Thoracic aorta (tissue), 2 donors: ENCODE measurements at places on chromosomes 5 and 9. TPM values are rescaled to one million over a fixed set of nuclear protein-coding genes. Genes with fewer than 3 reads are reported as not detected.

Gene SPINK7
- total RNA-seq, result not detected

DNA sequence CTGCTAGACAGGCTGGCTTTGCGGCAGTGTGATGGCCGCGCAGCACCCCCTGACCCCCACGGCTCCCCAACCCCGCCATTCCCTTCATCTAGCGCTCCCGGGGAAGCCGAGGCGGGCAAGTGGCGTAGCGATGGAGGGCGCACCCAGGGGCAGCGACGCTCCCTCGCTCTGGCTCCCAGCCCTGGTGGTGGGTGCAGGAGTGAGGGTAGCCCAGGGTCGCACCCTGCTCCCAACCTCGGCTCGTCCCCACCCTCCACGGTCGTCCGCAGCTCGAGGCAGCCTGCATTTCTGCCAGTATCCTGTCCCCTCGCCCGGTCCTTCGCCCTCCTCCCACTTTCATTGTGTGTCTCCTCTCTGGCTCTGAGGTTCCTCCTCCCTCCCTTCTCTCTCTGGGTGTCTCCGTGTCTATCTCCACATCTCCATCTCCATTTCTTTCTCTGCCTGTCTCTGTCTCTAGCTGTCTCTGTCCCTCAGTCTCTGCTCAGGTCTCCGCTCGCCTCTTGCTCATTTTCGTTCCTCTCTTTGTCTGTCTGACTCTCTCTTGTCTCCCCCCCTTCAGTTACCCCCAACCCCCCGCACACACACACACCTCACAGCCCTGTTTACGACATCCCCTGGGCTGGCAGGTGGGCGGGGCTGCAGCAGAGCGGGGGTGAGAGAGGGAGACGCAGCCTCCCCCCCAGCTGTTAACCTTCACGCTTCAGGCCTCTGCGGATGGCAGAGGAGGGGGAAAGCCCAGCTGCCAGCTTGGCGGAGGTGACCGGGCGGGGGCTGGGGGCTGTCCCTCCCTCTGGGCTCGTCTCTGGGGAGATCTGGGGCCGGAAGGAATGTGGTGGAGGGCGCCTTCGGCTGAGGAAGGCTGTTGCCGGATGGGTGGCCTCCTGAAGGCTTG lies 48.7 kb upstream of the PSD2 start:
- DNase-seq, result no peak

GRCh38 chr5:142900927-142901326 lies 130.8 kb downstream of the ARHGAP26 start:
- no peak for DNase-seq

Gene RXFP3
- total RNA-seq, result not detected

GRCh38 chr5:66728049-66728448 lies 131.9 kb downstream of the MAST4 start:
- DNase-seq, result no peak

GRCh38 chr9:84898188-84898587 lies 228.7 kb downstream of the NTRK2 start:
- no peak for DNase-seq

GRCh38 chr5:41695920-41696582 lies 174.2 kb downstream of the OXCT1 start:
- no peak for DNase-seq

Gene PCSK1
- 3.2 TPM for total RNA-seq

Gene PCDHGA7
- 11.9 TPM for total RNA-seq

DNA sequence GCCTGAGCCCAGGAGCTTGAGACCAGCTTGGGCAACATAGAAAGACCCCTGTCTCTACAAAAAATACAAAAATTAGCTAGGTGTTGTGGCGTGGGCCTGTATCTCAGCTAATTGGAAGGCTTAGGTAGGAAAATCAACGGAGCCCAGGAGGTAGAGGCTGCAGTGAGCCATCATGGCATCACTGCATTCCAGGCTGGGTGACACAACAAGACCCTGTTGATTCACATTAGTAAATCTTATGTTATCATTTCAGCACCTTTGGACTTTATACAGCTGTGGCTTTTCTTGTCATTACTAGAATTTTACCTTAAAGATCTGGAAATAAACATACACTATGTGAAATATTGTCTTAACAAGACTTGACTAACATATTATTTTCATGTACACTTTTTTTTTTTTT lies 185.0 kb downstream of the ZNF608 start:
- no peak for DNase-seq

- no peak for DNase-seq
Measured at GRCh38 chr5:31396611-31397295, 135.1 kb downstream of the DROSHA start.

Gene NUDT2
- 20.8 TPM for total RNA-seq

Gene PCDHGA2
- total RNA-seq, result 13.8 TPM

DNA sequence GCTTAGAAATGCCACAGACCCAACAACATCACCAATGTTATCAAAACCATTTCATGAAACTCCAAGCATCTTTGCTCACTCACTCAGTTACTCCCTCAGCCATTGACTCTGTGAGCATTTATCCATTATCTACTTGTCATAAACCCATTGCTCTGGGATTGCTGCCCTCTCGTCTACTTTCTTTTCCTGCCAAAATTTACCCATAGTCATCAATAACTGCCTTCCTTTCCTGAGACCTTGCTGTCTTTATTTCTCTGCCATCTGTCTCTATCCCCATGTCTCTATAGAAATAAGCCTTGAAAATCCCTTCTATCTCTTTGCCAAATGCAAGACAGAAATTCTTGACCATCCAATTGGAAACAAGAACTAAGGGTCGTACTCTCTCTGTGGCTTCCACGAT lies 26.4 kb upstream of the PUM3 start:
- no peak for DNase-seq

Gene NOL6
- total RNA-seq, result 34.9 TPM

DNA sequence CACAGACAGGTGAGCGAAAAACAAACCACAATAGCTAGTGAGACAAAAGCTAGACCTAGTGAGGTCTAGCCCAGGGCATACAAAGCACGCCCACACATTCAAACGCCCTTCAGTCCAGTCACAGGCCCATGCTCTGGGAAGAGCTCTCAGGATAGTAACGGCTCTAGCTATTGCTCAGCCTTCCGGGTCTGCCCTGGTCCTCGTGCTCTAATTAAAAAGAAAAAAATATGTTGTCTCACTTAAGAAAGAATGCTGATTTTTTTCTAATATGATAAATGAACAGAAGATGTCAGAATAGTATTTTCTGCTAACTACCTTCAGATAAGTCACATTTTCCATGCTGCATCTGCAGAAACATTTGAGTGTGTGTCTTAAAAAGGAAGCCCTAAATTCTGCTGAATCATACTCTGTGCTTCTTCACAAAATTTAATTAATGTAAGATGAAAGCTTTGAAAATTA lies 94.5 kb downstream of the PLPP1 start:
- DNase-seq, result no peak

DNA sequence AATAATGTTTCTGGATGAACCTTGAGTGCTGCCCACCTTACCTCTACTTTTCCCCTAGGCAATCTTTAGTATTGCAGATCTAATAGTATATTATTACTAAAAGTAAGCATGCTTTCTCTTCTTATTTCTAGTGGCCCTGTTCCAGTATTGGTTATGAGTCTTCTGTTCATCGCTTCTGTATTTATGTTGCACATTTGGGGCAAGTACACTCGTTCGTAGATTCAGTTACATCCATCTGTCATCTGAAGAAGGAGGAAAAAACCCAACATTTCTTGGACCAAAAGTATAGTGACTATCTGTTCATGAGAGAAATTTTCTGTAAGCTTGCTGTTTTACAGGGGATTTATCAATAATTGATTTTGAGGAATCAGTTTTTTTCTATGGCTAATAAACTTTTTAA lies 8.1 kb downstream of the SEC61B start:
- DNase-seq, result no peak

- DNase-seq, result no peak
Measured at GRCh38 chr5:124665035-124665434, 81.4 kb downstream of the ZNF608 start.

DNA sequence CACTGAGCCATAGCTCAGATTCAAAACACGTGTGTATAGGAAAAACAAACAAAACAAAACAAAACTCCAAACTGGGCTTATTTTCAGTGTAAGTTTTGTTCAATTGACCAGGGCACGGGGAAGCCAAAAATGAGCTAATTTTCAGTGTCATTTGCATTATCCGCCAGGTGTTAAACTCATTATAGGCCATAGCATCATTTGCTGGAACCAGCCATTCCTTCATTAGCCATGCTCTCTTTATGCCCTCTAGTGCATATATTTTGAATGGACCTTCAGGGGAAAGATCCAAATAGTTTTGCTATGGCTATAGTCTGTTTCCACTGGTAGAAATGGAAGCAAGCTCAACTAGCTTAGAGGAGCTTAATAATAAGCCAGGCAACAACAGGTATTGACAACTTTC lies 1205.2 kb upstream of the DMAC1 start:
- DNase-seq, result no peak

DNA sequence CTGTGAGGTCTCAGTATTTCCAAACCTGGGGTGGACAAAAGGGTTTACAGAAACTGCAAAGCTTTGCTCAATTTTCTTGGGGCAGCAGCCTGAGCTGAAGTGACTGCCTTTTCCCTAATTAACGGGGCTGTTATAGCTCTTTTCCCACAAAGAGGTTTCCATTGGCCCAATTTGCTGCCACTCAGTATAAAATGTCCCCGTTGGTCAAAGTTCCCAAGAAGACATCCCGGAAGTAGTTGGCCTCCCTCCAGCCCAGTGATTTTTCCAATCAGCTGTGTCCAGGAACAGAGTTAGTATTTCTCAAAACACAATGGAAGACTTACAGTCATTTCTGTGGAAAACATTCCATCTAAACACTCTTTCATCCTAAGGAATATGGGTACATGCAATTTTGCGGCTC lies 643.6 kb downstream of the ACTL7B start:
- no peak for DNase-seq

GRCh38 chr9:98896632-98897031 lies 47.1 kb upstream of the COL15A1 start:
- no peak for DNase-seq

GRCh38 chr5:42157215-42157614 lies 232.1 kb downstream of the FBXO4 start:
- DNase-seq, result no peak

GRCh38 chr5:65037831-65038815 lies 269.4 kb downstream of the CWC27 start:
- no peak for DNase-seq

- no peak for DNase-seq
Measured at GRCh38 chr9:117678871-117679270, 25.3 kb upstream of the TLR4 start.

- no peak for DNase-seq
Measured at GRCh38 chr5:72624641-72625236, 117.5 kb upstream of the ZNF366 start.

DNA sequence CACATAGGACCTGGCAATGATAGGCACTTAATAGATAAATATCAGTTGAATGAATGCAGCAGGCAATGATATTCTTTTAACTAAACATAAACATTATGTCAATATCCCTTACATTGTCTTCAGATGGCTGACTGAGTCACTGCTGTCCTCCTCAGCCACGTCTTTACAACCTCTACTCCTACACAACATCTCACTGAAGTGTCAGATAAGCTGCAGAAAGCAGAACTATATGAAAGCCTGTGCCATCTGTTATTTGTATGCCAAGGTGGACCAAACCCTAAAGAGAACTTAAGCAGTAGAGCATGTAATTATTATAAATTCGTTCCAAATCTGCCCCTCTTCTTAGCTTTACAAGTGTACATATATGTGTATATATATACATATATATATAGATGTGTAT lies 271.2 kb downstream of the RASEF start:
- DNase-seq, result no peak

Gene PCDHB14
- total RNA-seq, result 10.2 TPM

DNA sequence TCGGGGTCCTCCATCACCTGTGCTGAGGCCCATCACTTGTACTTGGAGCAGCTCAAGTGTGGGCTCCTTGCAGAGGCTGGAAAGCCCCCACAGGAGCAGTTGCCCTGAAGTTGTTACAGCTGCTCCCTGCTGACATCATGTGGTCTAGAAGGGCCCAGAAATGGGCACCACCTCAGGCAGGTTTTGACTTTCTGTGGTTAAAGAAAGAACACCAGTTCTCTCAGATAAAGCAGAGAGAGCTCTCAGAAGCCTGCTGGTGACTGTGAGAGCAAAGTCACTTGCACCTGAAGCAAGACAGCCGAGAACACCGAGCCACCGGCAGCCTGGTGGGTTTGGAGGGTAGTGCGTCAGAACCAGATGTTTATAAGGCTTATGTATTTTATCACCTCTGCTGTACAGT lies 70.4 kb downstream of the MVB12B start:
- DNase-seq, result no peak
